ENCODE measurements at places on chromosomes 2 and 18. TPM values are rescaled to one million over a fixed set of nuclear protein-coding genes. Genes with fewer than 3 reads are reported as not detected.

TUBB8B gene
- 3.9 TPM for total RNA-seq

IL1F10 gene
- not detected for total RNA-seq

SP140L gene
- 36.8 TPM for total RNA-seq

CCBE1 gene
- total RNA-seq: 5.1 TPM

SCN3A gene
- total RNA-seq: 0.19 TPM

NEU2 gene
- not detected for total RNA-seq

SNORC gene
- 0.32 TPM for total RNA-seq
